Left lobe of liver (tissue), 2 donors: ENCODE measurements at places on chromosomes 2 and 18.
A peak's percentile ranks its signal among the peaks of the same experiment; 100 is the strongest.

- DNase-seq, result no peak
Measured at GRCh38 chr18:56884511-56884910, 233.4 kb downstream of the WDR7 start.

- DNase-seq, result no peak
Measured at GRCh38 chr2:54897420-54898310, 152.6 kb downstream of the RTN4 start.

DNA sequence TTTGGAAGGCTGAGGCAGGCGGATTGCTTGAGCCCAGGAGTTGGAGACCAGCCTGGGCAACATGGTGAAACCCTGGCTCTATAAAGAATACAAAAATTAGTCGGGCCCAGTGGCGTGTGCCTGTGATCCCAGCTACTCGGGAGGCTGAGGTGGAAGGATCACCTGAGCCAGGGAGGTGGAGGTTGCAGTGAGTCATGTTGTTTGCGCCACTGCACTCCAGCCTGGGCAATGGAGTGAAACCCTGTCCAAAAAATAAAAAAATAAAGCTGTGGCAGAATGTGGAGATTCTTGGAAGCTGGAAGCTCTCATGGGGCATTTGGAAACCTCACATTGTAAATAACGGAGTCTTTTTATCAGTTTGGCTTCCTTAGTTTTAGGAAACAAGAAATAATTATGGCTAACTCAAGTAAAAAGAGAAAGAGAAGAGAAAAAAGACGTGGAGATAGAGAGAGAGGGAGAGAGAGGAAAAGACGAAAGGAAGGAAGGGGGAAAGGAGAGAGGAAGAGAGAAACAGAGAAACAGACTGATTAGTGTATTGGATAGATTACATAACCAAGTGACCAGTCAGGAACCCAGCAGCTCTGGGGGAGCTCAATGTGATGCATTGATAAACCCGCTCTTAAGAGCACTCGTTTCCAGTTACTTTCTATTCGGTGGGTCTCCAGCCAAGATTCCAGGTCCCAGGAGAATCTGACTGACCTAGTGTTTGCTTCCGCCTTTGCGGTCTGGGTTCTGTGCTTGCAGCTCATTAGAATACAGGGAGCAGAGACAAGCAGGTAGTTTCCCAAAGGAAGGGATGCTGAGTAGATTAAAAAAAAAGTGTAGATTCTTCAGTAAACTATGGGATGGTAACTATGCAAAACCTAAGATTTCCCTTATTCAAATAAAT lies 1.1 kb upstream of the SPAST start:
- peak; percentile 53 for DNase-seq

- DNase-seq, result no peak
Measured at GRCh38 chr2:138207074-138207930, 243.0 kb downstream of the HNMT start.

- DNase-seq, result no peak
Measured at GRCh38 chr2:155546721-155547555, 785.6 kb downstream of the NR4A2 start.

- no peak for DNase-seq
Measured at GRCh38 chr2:226802573-226802972, 3.0 kb upstream of the IRS1 start.

- no peak for DNase-seq
Measured at GRCh38 chr2:237980751-237981150, 13.9 kb downstream of the UBE2F start.

- no peak for DNase-seq
Measured at GRCh38 chr18:50170004-50170403, 24.9 kb downstream of the MYO5B start.

DNA sequence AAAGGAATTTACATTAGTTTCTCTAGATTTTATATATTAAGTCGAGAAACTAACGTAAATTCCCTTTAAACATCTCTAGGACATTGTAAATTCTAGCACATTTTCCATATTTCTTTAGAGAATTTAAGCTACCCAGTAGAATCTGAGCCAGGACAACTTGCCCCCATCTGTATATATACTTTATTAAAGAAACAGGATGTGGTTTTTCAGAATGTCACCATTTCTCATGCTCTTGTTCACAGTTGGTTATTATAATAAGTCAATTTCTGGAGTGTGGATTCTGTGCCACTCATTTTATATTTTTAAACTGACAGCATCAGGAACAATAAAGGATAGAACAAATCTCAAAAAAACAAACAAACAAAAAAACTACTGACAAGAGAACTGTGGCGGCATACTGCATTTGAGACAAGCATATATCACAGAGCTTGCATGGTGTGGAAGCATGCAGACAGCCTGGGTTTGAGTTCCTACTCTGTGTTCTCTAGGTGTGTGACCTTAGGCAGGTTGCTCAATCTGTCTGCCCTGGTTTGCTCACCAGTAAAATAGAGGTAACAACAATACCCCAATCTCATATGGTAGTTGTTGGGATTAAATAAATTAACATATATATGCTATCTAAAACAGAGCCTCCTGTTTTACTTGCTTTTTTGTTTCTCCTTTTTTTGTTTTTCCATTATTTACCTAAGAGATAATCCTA lies 61.4 kb upstream of the DNER start:
- DNase-seq, result no peak

DNA sequence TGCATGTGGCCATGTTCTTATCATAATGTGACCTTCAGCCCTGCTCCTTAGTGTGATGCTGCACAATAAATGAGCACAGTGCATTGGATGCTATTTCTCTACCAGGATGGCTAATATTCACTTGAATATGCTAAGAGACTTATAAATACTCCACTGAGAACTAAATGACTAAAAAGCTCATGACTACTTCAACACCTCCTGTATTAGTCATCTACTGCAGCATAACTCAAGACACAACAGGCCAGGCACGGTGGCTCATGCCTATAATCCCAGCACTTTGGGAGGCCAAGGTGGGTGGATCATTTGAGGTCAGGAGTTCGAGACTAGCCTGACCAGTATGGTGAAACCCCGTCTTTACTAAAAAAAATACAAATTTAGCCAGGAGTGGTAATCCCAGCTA lies 213.4 kb downstream of the RND3 start:
- no peak for DNase-seq

DNA sequence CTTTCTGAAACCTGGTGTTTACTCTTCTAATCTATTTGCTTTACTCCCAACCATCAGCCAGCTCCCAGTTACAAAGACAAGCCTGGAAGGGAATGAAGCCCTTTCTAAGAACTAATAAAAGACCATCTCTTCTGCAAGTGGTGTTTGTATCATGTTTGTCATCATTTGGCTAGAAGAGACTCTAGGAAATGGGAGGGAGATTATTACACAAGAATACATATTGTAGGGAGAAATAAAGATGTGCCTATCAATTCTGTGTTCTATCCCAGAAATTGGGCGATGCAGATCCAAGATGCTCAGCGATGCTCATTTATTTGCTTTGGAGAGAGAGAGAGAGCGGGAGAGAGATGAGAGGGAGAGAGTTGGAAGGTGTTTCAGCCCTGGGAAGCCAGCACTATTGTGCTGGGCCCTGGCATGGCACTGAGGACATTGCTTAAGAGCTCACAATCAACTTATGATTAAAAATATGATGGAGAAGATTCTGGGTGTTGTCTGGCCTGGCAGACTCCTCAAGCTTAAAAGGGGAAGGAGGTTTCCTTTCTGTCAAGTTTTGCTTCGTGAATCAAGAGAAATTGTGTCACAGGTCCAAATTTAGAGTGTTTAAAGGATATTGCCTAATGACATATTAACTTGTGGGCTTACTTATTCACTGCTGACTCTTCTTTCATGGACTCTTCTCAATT lies 41.8 kb upstream of the AFF3 start:
- no peak for DNase-seq
